Glomerular endothelial cell (primary cell): ENCODE measurements at places on chromosomes 6 and 20.
A peak's percentile ranks its signal among the peaks of the same experiment; 100 is the strongest.

DNA sequence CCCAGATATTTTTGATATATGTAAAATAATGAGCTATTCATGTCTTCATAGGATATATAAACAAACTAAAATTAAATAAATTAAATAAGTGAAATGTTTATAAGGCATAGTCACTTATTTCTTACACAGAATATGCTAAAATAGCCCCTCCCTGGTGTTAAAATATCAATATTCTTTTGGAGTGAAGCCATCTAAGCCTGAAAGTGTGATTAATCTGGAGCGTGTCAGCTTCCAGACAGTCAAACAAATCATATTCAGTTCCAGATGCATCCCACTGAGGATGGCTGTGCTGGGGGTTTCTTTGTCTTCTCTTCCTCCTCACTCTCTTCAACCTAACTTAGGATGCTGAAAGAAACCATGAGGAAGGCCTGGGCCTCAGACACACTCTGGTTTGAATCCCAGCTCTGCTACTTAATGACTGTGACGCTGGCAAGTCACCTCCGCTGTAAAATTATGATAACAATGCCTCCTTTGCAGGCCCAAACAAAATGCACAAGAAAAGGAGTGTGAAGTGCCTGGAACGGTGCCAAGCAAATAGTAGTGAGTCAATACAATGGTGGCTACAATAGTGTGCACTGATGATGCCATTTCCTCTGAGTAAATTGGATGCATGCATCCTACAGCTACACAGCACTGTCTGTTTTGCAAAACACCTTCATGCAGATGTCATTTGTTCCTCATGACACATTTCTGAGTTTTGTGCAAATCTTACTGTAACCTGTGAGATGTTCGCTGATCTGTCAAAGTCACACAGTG, 161.4 kb downstream of the FOXC1 start:
- DNase-seq = peak; percentile 75

GRCh38 chr6:3085074-3085473, 16.8 kb downstream of the RIPK1 start:
- DNase-seq = no peak

- no peak for DNase-seq
Measured at GRCh38 chr20:10006447-10007090, 28.2 kb upstream of the ANKEF1 start.

DNA sequence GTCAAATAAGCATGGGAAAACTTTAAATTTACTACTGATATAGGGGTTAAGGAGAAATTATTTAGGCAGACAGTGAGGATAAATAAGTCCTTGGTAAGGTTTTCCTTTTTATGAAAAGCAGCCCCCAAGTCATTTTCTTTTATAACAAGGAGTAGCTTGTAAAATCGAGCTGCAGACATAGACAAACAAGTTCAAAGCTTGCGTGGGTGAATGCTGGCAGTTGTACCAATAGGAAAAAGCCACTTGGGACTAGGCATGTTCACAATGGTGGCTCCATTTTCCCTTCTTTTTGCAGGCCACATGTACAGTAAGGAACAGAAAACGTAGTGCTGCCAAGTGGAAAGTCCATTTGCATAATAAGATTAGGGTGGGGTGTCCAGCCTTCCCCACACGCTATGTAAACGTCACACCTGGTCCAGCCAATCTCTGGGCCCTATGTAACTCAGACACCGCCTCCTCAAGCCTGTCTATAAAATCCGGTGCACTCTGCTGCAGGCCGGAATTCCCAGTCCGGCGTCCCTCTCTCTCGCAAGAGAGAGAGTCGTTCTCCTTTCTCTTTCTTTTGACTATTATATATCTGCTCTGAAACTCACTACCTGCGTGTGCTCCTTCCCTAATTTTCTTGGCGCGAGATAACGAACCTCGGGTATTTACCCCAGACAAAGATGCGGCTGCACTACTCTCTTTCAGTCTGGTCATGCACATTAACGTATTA, 217.1 kb upstream of the MAN1A1 start:
- no peak for DNase-seq

GRCh38 chr20:13243826-13244376, 22.8 kb downstream of the ISM1 start:
- DNase-seq = no peak
